Left renal pelvis (tissue), 4 donors: ENCODE measurements at places on chromosomes 12 and 14. TPM values are rescaled to one million over a fixed set of nuclear protein-coding genes. Genes with fewer than 3 reads are reported as not detected.

Gene ENDOU
- polyA plus RNA-seq, result 0.66 TPM

DNA sequence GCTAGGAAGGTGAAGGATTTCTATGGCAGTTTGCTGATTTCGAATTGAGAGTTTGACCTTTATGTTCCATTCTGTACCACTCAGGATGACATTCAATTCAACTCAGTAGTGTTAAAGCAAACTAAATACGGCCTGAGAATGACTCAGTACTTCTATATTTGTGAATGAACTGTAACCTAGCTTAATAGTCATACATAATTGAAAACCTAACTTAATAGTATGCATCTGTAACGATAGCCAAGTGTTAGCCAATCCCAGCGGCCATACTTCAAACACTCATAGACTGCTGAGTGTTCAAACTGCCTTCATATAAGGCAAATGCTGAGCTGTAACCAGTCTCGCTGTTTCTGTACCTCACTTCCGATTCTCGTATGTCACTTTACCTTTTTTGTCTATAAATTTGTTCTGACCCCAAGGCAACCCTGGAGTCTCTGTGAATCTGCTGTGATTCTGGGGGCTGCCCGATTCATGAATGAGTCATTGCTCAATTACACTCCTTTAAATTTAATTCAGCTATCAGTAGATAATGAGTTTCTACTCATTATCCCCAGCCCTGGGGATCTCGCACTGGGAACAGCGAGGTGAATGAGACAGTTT is 98.5 kb upstream of the SLC24A4 start:
- DNase-seq, result no peak

DNA sequence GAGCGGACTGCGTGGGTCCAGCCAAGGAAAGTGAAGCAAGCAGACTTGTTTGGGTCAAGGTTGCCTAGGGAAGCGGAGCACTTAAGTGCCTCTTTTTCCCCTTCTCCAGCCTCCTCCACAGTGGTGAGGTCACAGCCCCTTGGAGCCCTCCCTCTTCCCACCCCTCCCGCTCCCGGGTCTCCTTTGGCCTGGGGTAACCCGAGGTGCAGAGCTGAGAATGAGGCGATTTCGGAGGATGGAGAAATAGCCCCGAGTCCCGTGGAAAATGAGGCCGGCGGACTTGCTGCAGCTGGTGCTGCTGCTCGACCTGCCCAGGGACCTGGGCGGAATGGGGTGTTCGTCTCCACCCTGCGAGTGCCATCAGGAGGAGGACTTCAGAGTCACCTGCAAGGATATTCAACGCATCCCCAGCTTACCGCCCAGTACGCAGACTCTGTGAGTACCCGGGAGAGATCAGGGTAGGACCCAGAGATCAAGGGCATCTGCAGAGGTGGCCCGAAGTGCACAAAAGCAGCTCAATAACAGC is at the start of gene TSHR:
TSS of gene TSHR (plus strand) at position 206 of the 526 bp plus-strand sequence. CDS start at position 266, 60 bp downstream.
- no peak for DNase-seq

- no peak for DNase-seq
Measured at GRCh38 chr12:42277396-42278127, 39.5 kb upstream of the YAF2 start.

Gene IFI27L1
- 21.7 TPM for polyA plus RNA-seq

GRCh38 chr12:109137055-109137454 is 20.7 kb downstream of the ACACB start:
- DNase-seq, result no peak

DNA sequence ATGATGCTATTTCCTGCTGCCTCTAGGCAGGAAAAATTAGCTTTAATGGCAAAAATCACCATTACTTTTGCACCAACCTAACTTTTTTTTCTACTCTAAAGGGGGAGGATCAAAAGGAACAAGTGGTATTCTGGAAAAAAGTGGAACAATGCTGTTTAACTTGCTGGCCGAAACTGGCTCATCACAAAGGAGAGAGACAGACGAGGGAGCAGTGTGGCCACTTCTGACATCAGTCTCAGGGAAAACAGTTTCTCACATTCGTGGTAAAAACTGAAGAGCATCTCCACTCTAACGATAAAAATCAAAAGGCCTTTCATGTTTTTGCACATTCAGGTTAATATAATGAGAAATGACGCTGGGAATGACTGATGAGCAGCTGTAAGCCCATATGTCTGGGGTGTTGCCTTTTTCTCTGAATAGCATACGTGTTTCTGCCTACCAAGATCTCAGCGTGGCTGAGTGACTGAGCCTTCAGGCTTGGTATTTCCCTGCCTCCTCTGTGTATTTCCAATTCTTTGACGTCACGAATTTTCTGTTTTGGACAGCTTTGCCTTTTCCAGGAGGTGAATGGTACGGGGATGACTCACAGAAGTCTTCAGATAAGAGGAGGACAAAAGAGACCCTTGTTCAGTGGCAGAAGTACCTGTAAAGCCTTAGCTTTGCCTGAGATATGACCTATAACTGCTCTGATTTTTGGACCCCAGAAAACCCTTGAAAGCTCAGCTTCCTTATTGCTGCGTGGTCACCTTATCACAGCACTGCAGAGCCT is 358.8 kb downstream of the GLT1D1 start:
- no peak for DNase-seq

Gene RILPL1
- polyA plus RNA-seq, result 24.1 TPM

- DNase-seq, result no peak
Measured at GRCh38 chr14:48526307-48526706, 850.9 kb upstream of the MDGA2 start.

DNA sequence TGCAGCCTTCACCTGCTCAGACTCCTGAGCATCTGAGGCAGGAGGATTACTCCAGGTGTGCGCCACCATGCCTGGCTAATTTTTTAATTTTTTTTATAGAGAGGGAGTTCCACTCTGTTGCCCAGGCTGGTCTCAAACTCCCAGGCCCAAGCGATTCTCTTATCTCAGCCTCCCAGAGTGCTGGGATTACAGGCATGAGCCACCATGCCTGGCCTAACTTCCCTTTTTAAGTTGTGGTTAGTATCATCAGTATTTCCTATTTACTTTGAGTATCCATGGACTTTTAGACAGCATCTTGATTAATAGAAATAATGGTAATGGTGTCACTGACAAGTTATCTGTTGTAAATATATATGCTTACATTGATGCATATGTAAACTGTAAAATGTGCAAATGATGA is 116.9 kb downstream of the FGD4 start:
- no peak for DNase-seq

GRCh38 chr12:105085501-105085900 is 1.2 kb upstream of the ALDH1L2 start:
- DNase-seq, result no peak

Gene ACVRL1
- 33.9 TPM for polyA plus RNA-seq

DNA sequence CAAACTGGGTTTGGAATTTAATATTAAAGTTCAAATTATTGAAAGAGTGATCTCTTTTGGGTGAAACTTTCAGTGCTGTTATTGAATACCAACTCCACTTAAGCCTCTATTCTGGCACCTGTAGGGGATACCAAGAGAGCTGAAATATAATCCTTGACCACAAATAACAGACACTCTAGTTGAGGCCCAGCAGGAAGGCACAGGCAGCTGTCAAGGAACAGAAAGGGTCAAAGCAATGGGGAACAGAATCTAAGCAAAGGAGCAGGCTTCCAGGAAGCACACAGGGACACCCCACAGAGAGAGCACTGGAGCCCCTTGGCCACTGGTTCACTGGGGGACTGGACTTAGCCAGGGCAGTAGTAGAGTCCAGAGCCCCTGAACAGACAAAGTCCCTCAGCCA is 120.9 kb upstream of the SFSWAP start:
- no peak for DNase-seq

DNA sequence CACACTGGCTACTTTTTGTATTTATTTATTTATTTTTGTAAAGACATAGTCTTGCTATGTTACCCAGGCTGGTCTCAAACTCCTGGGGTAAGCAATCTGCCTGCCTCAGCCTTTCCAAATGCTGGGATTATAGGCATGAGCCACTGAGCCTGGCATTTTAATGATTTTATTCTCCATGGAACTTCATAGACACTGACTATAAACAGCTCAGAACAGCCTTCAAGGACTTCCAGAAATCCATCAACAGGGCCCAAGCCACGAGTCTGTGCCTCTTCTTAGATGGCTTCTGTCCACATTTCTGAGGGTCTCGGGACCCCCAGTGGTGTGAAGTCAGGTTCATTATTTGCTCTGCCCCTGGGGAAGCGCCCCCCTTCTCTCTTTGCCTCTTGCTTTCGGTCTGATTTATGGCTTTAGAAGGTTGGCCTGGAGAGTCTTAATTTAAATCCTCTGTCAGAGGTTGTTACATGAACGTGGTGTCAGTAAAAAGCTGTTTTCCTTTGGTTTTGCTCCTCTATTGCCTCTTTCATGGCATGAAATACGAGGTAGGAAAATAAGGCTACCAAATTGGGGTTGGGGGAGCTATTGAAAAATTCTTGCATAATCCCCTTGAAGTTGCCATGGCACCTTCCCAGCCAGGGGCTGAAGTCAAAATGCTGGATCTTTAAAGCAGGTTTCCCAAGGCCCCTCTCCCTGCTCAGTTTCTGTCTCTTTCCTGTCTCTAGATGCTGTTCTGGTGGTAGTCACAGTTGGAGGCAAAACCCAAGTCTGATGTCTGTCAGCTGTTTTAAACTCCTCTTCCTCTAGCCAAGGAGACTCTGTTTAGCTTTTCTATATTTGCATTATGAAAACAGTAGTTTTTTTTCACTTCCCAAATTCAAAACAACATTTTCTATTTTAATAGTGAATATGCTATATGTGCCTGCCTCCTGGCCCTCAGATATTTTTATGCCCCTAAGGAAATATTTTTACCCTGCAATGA is 129.4 kb downstream of the SMOC1 start:
- peak; percentile 23 for DNase-seq

DNA sequence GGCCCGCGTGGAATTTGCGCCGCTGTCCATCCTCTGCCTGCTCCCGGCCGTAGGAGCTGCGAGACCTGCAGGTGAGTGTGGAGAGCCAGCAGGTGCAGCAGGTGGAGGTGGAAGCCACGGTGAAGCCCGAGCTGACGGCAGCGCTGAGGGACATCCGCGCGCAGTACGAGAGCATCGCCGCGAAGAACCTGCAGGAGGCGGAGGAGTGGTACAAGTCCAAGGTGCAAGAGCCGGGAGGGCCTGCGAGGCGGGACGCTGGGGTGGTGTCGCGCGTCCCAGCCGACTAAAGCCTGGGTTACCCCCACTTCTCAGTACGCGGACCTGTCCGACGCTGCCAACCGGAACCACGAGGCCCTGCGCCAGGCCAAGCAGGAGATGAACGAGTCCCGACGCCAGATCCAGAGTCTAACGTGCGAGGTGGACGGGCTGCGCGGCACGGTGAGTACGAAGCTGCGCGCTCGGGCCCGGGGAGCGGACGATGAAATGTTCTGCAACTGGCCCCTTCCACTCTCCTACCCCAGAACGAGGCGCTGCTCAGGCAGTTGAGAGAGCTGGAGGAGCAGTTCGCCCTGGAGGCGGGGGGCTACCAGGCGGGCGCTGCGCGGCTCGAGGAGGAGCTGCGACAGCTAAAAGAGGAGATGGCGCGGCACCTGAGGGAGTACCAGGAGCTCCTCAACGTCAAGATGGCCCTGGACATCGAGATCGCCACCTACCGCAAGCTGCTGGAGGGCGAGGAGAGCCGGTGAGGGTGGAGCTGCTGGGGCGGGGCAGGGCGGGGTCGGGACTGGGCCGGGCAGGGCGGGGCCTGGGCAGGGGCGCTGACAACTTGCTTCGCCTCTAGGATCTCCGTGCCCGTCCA is 2.1 kb downstream of the PRPH start:
- DNase-seq, result no peak

Gene GUCY2C
- 0.62 TPM for polyA plus RNA-seq

DNA sequence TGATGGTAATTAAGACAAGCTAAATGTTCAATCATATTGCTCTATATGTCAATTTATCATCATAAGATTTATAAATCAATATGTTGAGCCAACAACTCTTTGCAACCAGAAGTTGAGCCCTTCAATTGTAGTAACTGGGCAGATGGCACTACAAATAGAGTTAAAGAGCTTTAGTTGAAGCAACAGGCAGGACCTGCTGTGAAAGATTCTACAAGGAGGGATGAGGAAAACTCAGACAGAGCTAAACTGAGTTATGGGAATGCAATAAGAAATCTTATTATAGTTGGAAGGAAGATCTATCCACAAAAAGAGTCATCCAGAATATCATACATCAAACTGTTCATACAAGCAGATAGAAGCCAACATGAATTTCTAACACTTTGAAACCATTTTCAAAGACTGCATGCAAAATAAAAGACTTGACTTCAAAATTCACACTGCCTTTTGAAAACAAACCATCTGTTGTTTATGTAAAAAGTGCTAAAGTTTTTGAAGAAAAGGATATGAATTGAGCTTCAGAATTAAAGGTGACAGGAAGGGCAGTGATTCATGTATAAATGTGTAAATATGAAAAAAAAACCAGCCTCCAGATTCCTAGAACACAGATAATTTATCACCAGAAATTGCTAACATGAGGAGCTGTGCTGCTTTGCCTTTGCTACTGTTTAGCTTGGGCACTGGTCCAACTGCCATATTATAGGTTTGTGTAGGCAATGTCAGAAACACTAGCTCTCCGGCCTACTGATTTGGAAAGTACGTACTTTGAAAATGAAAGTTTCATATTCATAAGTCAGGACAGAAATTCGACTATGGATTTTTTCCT is 133.2 kb downstream of the SLC35F4 start:
- no peak for DNase-seq

Gene ITPK1
- polyA plus RNA-seq, result 24.9 TPM

Gene PTPRQ
- 15.6 TPM for polyA plus RNA-seq

- no peak for DNase-seq
Measured at GRCh38 chr12:1890810-1891209, 27.6 kb downstream of the CACNA2D4 start.

DNA sequence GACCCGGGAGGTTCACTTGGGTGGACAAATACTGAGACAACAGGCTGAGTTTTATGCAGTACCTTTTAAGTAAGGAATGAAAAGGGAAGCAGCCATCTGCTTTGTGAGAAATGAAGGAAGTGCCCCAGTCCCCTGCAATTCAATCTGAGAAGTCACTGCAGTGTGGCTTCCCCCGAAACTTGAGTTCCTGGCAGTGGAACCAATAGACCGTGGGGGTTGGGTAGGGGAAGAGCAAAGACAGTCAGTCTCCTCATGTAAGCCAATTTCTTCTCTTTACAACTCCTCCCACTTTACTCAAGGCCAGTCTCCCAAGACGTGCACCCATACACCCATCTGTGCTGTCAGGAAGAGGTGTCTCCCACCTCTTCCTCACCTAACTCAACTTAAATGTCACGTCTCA is 206.5 kb downstream of the BCAT1 start:
- DNase-seq, result no peak

Gene BIN2
- 4.0 TPM for polyA plus RNA-seq

DNA sequence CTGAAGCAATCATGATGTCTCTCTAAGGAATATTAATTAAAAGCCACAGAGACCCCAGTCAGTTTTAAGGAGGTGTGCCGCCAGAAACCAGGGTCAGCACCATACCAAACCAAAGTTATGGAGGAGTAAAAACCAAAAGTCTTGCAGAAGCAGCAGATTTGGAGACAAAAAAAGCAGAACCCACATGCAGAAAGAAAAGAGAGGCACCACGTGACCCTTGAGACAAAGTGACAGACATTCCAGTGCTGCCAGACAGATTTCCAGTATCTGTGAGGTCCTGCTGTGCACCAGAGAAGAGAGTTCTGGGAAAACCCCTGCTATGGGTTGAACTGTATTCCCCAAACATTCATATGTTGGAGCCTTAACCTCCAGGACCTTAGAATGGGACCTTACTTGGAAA is 59.7 kb downstream of the CAPZA3 start:
- DNase-seq, result no peak

Gene GPR135
- polyA plus RNA-seq, result 4.4 TPM

Gene PIANP
- polyA plus RNA-seq, result 14.0 TPM

- no peak for DNase-seq
Measured at GRCh38 chr12:100473716-100474150, at the start of gene NR1H4. Gene NR1H4 (plus strand): TSS chr12:100473866. CDS start chr12:100493324, 19,458 bp downstream.

GRCh38 chr12:5094986-5095385 is 51.3 kb downstream of the KCNA5 start:
- no peak for DNase-seq
